NCI-H1048 (cell line): ENCODE measurements at places on chromosomes 11 and 22.
A peak's percentile ranks its signal among the peaks of the same experiment; 100 is the strongest.

- no peak for DNase-seq
Measured at GRCh38 chr11:95562196-95562921, 227.2 kb downstream of the FAM76B start.

- no peak for DNase-seq
Measured at GRCh38 chr22:28344918-28345703, 334.5 kb downstream of the TTC28 start.

DNA sequence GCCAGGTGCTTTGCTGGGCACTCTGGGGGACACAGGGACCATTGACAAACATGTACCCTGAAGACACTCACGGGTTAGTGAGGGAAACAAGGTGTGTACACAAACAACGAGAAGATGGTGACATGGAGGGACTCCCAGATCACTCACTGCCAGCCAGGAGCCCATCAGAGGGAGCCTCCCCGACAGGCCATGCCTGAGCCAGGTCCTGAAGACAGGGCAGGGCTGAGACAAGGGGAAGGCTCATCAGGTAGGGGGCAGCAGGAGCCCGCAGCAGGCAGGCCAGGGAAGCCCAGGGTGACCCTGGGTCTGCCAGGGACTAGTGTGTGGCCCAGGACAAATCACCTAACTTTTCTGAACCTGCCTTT is 127.9 kb downstream of the BUD13 start:
- no peak for DNase-seq

- no peak for DNase-seq
Measured at GRCh38 chr11:121059605-121060004, 35.7 kb downstream of the TBCEL start.

DNA sequence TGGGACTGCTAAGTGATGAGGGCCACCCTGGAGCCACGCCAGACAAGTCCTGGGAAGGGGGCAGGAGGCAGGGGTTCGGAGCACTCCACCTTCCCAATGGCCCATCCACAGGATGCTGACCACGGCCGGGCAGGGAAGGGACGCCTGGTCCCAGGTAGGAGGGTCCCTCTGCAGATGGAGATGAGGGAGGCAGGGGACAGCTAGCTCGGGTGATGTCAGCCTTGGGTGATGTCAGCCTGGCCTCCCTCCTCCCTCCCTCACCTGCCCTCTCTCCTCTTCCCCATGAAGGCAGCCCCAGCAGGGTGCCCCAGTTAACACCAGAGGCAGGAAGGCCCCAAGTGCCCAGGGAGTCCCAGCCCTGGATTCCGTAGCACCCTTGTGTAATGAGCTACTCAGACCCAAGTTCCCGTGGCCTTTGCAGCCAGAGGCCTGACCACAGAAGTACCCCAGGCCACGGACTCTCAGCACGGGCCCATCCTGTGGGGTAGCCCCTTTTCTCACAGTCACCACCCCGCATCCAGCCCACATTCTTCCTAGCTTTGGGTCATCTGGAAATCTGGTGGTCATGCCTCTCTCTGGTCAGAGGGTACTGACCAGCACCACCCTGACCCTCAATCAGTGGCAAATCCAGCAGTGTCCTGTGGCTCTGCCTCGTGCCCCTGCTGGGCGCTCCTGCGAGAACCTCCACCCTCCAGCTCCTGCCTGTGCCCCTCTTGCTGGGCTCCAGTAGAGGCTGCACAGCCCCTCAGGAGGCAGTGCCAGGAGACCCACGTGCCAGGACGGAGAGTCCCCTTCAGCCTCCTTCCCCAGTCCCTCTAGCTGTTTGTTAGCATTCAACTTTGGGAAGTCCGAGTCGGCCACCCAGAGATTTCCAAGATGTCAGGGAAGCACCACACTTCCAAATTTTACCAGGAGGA is 47.4 kb downstream of the SHANK2 start:
- no peak for DNase-seq

- DNase-seq, result no peak
Measured at GRCh38 chr11:71365626-71366025, 82.6 kb downstream of the DHCR7 start.

- peak; percentile 16 for DNase-seq
Measured at GRCh38 chr22:42399315-42400271, 32.6 kb downstream of the NFAM1 start.

- no peak for DNase-seq
Measured at GRCh38 chr11:111688013-111688412, 78.2 kb downstream of the PPP2R1B start.

DNA sequence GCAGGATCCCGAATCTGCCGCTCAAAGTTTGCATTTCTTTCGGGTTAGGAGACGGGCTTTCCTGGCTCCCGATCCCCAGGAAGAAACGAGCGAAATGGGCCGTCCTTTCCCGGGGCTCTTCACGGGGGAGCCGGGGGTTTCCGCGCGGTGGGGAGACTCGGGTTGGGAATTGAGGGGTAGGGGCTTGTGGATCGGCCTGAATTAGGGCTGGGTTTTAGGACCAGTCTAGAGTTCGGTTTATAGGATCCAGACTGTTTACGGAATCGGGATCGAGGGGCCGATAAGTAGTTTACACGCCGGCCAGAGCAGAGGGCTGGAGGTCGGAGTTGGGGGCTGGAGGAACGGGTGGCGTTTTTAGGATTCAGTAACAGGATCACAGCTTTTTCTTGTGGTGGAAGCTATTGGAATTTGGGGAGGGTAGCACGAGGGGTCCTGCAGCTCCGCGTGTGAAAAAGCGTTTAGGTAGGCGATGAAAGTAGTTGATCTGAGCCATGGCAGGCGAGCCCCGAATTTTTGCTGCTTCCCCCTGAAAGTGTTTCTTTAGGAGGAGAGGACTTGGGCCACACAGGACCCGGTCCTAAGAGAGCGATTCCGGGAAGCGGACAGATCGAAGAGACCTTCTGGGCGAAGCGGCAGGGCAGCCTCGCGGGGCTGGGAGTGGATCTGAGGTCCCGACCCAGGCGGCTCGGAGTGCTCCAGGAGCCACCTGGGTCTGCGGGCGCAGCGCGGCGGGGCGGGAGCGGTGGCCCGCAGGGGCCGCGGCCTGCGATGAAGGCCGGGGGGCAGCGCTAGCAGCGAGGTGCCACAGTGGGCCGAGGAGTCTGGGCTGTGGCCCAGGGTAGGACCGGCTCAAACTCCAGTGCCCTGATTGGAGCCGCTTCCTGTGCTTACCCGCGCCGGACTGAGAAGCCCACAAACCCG is 1.6 kb downstream of the PKNOX2 start:
- no peak for DNase-seq

DNA sequence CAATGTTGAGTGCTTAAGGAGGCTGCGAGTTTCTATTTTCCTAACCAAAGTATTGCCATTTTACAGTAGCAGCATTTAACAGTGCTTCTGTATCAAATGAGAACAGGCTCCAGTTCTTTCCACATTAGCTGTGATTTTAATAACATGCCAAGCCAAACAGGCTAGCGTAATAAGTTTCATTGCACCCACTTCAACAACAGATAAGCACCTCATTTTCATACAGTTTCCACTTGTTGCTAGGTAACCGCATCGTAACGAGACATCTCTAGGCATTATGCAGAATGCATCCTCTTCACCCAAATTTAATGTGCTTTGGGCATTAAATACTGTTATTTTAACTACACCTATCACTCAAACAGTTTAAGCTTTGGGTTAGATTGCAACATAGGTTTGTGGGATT is 79.0 kb downstream of the CADM1 start:
- no peak for DNase-seq

DNA sequence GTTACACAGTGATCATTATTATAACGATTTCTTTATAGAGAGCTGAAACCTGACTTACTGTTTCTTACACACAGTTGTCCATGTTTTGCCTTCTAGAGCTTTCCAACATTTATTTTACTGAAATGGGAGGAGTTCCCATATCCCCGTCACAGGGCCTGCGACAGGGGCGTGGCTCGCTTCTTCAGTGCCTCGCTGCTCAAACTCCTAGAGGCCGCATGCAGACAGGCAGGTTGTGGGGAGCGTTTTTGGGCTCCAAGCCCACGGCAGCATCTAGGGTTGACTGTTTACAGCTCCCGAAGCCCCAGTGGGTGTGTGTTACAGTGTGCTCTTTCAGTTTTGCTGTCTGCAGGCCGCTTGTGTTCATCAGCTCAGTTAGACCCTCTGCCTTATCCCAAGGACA is 12.7 kb upstream of the AMOTL1 start:
- no peak for DNase-seq

DNA sequence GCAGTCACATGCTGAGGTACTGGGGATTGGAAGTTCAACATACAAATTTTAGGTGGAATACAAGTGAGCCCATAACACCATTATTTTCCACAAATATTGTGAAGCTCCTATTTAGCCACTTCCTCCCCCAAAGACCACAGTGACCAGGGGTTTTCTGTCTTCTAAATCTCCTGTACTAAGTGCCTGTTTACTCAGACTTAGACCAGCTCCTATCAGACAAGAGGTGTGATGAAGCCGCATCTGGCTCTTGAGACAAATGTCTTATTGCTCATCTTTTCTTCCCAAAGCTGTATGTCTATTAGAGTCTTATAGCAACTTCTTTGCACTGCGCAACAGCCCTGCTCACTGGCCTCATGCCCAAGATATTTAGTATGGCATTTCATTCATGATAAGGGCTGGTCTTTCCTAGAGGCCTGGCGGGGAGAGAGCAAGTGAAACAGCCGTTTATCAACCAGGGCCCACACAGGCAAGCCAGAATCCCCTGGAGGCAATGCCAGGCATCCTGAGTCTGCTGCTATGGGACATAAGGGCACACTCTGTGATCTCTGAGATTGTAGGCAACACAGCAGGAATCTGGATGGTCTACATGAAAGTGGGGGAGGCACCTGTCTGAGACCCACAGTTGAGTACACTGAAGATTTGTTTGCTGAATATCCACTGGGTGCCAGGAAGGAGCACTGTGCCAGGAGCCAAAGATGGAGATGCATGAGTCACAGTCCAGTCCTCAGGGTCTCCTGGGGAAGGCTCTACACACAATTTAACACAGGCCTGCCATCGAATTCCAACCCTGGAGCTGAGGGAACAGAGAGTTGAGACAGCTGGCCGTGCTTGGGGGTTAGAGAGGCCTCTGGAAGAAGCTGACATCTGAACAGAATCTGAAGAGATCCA is 78.5 kb upstream of the NCAM1 start:
- DNase-seq, result no peak

GRCh38 chr22:28397306-28397705 is 282.3 kb downstream of the TTC28 start:
- DNase-seq, result no peak

- DNase-seq, result no peak
Measured at GRCh38 chr11:61071208-61071681, 31.0 kb upstream of the CD5 start.

DNA sequence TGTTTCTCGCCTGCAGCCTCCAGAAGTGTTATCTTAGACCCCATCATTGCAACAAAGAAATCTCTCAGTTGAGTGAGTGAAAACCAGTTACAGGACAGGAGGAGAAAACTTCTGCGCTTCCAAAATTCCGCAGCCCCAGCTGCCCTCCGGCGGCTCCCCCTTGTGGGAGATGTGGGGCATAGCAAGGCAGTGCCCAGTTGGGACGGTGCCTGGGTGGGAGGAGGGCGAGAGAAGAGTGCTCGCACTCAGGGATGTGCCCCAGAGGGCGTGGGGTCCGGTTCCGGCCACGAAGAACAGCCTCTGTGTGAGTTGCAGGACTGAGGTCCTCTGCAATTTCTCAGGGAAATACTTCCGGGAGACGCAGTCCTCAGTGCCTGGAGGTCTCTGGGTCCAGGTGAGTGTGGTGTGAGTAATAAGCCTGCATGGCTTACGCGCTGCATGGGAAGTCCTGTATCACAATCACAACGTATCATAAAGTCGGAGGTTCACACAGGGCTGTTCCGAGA is 87.0 kb upstream of the BLID start:
- DNase-seq, result no peak

- DNase-seq, result no peak
Measured at GRCh38 chr11:34214961-34215805, 109.8 kb downstream of the NAT10 start.

DNA sequence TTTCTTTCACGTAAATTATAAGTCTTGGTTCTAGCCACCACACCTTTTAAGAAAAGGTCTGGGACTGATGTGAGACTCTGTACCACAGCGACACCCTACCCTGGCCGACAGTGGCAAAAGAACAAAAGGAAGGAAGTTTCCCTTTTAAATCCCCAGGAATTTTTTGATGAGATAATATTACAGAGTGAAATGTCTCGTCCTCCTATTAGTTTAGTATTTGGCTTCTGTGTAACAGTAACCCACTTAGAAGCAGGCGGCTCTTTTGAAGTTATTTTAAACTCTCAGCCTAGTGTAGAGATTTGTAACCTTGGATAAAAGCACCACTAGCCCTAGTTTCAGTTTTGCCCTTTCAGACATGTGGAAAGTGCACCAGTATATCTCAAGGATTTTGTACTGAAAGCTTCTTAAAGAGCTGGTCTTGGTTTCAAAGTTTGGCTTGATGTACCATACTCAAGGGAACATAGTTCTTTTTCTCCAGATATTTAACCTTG is 84.1 kb downstream of the C22orf31 start:
- no peak for DNase-seq

GRCh38 chr11:78310500-78310909 is 107.1 kb downstream of the GAB2 start:
- DNase-seq, result no peak

DNA sequence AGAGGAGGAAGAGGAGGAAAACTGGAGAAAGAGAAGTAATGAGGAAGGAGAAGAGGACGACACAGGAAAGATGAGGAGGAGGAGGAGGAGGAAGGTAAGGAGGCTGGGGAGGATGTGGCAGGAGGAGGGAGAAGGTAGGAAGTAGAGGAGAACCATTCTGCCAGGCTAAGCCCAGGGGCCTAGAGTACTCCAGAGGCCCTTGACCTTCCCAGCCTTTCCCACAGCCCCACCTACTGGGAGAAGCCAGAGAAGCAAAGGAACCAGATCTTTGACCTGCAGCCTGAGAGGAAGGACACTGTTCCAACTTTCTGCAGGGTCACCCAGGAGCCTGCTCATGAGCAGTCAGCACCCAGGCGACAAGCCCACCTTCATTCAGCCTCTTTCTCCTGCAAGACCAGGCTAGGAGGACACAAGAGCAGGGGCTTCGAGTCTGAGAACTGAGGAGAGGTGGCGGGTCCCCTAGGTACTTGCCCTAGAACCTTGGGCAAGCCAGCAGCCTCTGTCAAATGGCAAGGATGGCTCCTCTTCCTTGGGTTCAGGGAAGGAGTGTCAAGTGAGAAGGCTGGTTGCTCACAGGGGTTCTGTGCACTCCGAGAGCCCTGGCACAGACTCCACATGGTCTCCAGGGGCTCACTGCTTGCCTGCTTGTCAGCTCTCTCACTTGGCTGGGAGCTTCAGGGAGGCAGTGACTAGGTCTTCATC is 27.9 kb upstream of the OAF start:
- no peak for DNase-seq

- no peak for DNase-seq
Measured at GRCh38 chr11:123302751-123303195, 107.7 kb upstream of the CLMP start.

GRCh38 chr11:116073854-116074837 is 569.9 kb upstream of the CADM1 start:
- DNase-seq, result no peak

GRCh38 chr11:64339754-64340408 is at the start of gene CCDC88B:
CCDC88B (plus strand) TSS chr11:64340204; CDS start chr11:64340267, 63 bp downstream.
- no peak for DNase-seq

DNA sequence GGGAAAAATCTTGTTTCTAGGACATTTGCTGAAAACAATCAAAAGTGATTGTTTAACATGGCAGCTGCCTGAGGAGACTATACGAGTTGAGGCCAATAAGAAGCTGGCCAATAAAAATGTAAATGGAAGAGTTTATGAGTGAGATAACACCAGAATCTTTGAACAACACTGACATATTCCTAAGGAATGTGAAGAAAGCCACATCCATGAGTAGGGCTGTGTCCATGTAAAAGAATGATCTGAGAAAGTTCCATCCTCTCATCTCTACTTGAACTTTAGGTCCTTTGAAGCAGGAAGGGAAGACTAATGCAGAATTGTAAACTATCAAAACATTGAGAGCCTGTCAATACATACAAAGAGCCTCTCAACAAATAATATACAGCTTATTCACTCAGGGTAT is 6.9 kb upstream of the CHORDC1 start:
- no peak for DNase-seq

GRCh38 chr11:119721129-119722120 is 7.6 kb downstream of the NECTIN1 start:
- DNase-seq, result no peak
